ENCODE measurements at places on chromosomes 4 and X.

- no peak for DNase-seq
Measured at GRCh38 chrX:125757794-125758564, 408.1 kb downstream of the DCAF12L2 start.

- no peak for DNase-seq
Measured at GRCh38 chrX:41862562-41863184, 60.7 kb downstream of the CASK start.

GRCh38 chr4:15598644-15599043 is 56.5 kb downstream of the FBXL5 start:
- no peak for DNase-seq

- DNase-seq = no peak
Measured at GRCh38 chrX:11386812-11387211, 93.6 kb downstream of the AMELX start.

- DNase-seq = no peak
Measured at GRCh38 chr4:98209111-98209510, 52.1 kb upstream of the RAP1GDS1 start.

DNA sequence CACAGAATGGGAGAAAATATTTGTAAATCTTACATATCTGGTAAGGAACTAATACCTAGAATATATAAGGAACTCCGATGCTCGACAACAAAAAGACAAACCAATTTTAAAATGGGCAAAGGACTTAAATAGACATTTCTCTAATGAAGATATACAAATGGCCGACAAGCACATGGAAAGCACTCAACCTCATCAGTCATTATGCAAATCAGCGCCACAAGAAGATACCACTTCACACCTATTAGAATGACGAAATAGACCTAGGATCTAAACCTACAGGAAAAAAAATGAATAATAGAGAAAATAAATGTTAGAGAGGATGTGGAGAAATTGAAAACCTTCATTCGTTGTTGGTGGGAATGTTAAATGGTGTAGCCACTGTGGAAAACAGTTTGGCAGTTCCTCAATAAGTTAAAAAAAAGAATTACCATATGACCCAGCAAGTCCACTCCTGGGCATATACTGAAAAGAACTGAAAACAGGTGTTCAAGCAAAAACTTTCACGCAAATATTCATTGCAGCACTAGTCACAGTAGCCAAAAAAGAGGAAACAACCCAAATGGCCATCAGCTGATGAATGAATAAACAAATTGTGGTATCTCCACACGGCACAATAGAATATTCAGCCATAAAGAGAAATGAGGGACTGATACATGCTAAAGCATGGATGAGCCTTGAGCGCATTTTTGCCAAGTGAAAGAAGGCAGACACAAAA is 57.3 kb upstream of the WDR19 start:
- no peak for DNase-seq

GRCh38 chrX:42804524-42804923 is 26.6 kb upstream of the PPP1R2C start:
- DNase-seq = no peak

GRCh38 chrX:17608888-17609287 is 128.4 kb upstream of the SCML1 start:
- no peak for DNase-seq

- no peak for DNase-seq
Measured at GRCh38 chrX:2193273-2193592, 307.5 kb downstream of the DHRSX start.

- DNase-seq = no peak
Measured at GRCh38 chr4:48699475-48699874, 80.6 kb downstream of the FRYL start.

- peak; percentile 2 for DNase-seq
Measured at GRCh38 chrX:56281789-56282188, 49.6 kb downstream of the KLF8 start.

DNA sequence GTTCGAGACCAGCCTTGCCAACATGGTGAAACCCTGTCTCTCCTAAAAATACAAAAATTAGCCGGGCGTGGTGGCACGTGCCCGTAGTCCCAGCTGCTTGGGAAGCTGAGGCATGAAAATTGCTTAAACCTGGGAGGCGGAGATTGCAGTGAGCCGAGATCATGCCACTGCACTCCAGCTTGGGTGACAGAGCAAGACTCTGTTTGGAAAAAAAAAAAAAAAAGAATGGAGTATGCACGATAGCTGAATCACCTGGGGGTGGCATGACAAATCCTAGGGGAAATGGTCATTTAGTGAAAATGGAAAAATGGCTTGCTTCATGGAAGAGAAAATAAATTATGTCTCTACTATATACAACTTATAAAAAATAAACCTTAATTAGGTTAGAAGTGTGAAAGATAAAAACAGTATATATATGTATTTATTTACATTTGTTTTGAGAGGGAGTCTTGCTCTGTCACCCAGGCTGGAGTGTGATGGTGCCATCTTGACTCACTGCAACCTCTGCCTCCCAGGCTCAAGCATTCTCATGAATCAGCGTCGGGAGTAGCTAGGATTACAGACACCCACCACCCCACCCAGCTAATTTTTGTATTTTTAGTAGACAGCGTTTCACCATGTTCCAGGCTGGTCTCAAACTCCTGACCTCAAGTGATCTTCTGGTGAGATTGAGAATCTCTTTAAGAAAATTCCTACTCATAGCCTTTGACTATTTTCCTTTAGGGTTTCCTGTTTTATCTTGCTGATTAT is 19.3 kb upstream of the ING2 start:
- no peak for DNase-seq

DNA sequence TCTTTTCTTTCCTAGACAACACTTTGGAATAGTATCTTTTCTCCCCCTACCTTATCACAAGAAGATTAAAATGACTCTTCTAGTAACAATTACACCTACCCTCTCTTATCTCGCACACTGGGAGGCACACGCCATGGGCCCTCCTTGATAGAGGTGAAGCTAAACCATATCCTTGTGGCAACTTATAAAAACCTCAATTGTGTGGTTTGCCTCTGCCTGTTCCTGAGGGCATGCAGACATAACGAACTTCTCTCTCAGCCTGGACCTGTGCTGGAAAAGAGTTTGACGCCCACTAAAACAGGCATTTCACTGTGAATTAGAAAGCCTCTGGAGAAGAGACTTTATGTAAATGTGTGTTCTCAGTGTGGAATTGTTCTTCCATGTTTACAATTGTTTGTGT is 141.2 kb downstream of the NDST3 start:
- no peak for DNase-seq

GRCh38 chrX:135086197-135086854 is 34.0 kb downstream of the ETDB start:
- DNase-seq = peak; percentile 36

- no peak for DNase-seq
Measured at GRCh38 chr4:6876440-6876839, 33.2 kb upstream of the TBC1D14 start.

DNA sequence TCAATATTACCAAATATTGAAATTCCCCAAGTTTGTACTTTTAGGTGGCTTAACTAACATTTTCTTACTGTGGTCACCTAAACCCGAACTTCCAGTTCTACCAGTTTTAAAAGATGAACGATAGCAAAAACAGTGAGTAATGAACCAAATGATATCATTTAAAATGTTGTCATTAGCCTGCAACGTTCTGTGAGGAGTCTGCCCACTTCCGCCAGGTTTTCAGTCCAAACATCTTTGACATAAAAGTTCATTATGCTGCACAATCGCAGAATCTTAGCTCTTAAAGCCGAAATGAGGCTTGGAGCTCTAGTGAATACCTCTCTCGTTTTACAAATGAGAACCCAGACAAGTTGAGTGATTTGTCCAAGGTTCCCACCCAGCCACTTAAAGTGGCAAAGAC is 762 bp downstream of the PIGA start:
- DNase-seq = peak; percentile 5

DNA sequence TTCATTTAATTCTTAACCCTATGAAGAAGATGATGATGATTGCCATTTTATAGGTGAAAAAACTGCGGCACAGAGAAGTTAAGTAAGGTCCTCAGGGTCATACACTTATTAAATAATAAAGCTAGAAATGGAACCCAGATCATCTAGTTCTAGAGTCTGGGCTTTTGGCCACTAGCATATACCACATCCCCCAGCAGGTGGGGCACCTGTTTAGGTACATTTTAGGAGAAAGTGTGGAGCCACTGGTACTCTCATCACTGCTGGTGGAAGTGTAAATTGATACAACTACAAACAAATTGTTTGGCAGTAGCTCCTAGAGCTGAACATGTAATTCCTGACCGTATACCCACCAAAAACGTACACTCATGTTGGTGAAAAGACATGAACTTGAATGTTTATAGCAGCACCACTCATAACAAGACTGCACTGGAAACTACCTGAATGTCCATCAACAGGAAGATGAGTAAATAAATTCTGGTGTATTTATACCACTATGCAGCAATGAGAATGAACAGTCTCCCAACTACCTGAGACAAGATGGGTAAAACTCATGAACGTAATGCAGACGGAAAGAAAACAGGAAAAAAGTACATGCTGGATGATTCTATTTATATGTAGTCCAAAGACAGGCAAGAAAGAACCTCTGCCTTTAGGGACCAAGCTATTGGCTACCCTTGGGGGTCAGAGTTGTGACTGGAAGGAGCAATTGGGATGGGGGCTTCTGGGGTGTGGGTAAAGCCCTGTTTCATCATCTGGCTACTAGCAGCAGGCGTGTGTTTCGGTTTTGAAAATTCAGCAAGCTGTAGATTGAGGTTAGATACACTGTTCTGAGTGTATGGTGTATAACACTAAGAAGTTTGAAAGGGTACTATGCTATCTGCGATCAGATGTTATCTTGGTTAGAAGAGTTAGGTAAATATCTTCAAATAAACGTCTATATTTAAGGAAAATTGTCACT is 72.3 kb upstream of the ADGRG2 start:
- DNase-seq = no peak

- no peak for DNase-seq
Measured at GRCh38 chr4:76562836-76563453, 127.9 kb downstream of the SHROOM3 start.

GRCh38 chr4:21544955-21545354 is 403.6 kb downstream of the KCNIP4 start:
- no peak for DNase-seq

DNA sequence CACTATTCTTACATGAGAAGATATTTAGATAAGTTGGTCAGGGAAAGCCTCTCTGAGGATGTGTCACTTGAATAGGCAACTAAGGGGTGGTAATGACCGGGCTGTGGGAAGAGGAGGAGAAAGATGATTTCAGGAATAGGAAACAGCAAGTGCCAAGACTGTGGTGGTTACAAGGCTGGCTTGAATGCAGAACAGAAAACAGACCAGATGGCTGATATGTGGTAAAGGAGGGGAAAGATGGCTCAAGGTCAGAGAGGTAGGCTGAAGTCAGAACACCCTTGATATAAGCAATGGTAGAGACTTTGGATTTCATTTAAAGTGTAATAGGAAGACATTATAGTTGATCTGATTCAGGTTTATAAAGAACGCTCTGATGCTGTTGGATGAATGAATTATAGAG is 15.0 kb downstream of the TLR7 start:
- no peak for DNase-seq

DNA sequence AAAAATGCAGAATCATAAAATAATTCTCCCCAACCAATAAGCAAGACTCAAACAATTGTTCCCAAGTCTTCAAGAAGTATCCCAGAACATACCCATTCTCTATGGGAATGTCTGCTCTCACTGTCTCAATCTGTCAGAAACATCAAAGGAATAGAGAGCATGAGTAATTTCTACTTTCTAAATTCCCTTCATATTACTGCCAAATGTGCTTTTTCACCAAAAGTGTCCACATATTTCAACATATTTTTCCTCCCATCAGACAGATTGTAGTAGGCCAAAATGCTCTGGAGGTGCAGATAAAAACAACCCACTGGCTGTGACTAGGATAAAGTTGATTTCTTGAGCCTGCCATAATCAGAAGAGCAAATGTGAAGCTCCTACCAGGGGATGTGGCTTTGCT is 692.0 kb upstream of the FAM241A start:
- DNase-seq = no peak

DNA sequence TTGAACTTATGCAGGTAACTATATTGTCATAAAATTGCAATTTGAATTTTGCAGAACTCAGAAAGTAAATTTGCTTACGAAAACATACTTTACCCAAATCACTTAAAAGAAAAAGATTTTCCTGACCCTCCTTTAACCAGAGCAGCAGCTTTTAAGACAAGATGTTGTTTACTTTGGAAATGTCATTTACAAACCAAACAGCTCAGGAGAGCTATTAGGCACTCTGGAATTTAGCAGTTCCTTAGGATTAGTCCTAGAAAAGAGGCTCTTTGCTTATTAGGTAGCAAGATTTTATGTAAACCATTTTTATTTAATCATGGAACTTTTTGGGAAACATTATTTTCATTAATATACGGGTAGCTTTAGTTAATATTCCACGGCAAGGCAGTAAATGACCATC is 765.7 kb upstream of the POU3F4 start:
- DNase-seq = no peak

DNA sequence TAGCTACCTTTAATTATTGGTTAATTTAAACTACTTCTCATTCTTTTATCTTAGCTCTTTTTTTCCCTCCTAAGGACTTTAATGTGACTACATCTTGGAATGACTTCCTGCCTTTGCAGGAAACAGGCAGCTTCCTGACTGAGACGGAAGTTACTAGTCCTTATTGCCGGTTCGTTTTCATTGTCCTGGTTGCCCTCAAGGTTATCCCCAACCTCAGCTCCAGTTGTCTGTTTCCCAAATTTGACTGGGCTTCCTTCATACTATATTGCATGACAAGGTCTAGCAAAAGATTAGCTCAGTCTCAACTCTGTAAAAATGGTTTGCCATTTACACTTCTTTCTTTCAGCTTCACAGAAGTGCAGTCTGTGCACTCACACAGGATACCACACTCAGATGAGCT is 109.9 kb upstream of the DDX53 start:
- DNase-seq = no peak

- DNase-seq = no peak
Measured at GRCh38 chr4:130210864-130211263, 1114.9 kb downstream of the C4orf33 start.

DNA sequence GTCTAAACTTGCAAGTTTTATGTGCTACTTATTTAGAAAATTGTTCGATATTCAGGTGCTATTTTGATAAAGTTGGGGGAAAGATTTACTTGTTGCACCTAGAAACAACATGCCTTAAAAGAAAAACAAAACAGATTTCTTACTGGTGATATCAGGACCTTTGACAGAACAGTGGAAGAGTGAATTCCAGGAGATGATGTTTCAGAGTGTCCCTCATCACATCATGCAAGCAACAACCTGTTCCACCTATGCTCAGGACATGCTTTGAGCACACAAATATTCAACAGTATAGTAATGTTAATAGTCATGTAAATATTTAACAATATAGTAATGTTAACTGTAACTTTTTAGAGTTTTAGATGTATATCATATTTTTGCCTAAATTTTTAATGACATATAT is 23.9 kb upstream of the RNF128 start:
- no peak for DNase-seq
